ENCODE measurements at places on chromosomes 12 and 14.

- DNase-seq: no peak
These were observed 48.8 kb downstream of the LTBP2 start for GRCh38 chr14:74563233-74563585.

GRCh38 chr12:26631846-26632245, 201.1 kb downstream of the ITPR2 start:
- DNase-seq: no peak

- no peak for DNase-seq
These were observed 68.9 kb downstream of the ALG10B start for GRCh38 chr12:38385486-38385885.

DNA sequence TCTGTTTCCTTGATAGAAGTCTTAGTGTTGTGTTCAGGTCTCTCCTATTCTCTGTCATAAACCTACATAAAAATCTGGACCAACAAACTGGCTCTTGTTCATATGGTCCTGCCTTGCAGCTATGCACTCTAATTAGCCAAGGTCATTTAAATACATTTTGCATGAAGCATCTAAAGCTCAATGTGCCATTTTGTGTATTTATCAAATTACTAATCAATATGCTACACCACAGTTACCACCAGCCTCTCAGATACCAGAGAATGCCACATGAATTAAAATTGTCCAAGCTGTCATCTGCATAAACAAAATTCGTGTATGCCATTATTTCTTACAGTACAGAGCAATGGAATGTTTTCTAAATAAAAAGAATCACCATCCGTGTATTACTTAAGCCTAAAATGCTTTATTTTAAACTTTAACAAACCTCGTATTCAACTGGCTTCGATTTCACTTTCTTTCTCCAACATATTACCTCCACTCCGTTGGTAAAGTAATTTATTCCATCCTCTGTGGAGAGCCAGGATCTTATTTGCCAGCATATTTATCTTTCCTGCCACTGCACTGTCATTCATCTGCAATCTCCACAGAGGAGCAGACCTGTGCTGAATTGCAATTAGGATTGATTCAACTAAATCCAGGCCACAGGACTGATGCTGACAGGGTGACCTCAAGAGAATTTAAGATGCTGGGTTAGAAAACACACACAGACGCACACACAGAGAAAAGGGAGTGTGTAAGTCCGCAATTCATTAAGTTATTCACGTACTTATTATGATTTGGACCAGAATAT, 284.1 kb upstream of the FOXG1 start:
- no peak for DNase-seq

DNA sequence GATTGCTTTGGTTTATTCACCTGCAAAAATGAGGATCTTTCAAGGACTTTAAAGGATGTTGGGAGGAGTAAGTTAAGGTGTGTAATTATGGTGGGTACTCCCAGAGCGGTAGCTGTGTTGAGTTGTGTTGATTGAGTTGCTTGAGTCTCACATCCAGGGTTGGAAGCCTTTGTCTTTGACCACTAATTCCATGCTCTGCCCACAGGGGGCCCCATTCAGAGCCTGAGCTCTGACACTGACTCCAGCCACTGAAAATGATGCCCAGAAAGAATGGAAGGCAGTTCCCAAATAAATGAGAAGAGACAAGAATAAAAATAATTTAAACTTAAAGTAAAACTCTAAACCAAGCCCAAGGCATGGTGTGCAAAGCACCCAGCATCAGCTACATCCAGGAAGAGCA, 237.4 kb upstream of the PWP1 start:
- no peak for DNase-seq

DNA sequence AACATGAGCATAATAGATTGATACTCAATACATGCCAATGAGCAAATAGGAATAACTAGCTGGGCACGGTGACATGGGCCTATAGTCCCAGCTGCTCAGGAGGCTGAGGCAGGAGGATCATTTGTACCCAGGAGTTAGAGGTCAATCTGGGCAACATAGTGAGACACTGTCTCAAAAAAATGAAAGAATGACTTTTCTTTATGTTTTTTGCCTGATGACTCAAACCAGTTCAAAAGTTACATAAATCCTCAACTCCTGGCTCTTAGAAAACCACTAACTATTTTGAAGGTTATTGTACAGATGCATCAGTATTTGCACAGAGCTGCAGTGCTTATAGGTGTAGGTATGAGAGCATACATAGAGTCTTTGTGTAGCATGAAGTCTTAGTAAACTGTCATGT, 219.2 kb upstream of the RGS6 start:
- DNase-seq: no peak

GRCh38 chr12:116698116-116698515, 39.8 kb downstream of the SPRING1 start:
- no peak for DNase-seq

- no peak for DNase-seq
These were observed 827 bp downstream of the ALDH2 start for GRCh38 chr12:111767362-111768158.

DNA sequence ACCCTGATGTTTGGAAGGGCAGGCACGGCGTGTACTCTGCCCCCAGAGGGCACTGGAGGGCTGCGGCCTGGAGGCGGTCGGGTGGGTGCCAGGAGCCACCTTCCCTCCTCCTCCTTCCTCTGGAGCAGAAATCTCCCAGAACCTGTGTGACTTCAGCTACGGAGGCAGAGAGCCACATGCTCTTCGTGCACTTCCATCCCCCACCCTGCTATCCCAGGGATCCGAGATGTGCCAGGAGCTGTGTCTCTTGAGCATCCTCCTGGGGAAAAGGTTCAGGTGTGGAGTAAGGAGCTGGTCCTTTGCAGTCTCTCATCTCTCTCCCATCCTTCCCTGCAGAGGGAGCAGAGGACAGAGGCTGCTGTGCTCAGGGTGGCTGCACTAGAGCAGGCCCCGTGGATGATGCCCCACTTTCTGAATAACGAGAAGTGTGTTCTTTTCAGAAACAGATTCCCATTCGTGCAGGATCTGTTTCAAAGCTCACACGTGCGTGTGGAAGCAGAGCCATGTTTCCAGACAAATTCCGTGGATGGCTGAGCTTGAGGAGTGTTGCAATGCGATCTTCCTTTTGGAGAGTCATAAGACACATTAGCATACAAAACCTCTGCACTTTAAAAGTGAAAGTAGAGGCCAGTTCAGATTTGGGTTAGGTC, 162.9 kb downstream of the ADGRD1 start:
- DNase-seq: no peak

- no peak for DNase-seq
These were observed 815 bp downstream of the DEGS2 start for GRCh38 chr14:100158566-100159093.

DNA sequence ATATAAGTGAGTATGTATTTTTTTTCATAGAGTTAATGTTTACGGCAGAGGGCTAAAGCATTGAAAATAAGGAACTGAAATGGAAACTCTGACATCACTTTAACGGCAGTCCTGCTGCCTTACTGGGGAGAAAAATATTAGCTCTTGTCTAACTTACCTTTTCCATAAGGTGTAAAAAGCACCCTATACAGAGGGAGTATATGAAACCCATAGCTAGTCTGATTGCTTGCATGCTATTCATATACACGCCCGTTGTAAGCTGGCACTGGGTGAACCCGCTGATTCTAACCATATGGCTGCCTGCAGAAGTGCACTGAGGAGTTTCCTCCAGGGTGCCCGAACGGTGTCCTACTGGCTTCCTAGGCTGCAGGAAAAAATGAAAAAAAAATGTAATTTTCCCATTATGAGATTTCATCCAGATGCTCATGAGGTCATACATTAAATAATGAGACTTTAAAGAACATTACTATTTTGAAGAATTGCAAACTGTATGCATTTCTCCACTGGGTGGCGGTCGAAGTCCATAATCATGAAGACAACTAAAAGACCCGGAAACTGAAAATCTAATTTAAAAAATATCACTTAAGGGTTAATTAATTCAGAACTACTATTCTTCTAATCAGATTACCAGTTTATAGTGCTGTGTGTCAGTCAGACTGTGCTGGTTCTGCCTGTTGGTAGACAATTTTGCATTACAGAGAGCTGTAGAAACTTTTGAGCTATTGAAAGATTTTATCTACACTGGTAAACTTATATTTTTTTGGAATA, 144.7 kb downstream of the ALX1 start:
- DNase-seq: no peak

DNA sequence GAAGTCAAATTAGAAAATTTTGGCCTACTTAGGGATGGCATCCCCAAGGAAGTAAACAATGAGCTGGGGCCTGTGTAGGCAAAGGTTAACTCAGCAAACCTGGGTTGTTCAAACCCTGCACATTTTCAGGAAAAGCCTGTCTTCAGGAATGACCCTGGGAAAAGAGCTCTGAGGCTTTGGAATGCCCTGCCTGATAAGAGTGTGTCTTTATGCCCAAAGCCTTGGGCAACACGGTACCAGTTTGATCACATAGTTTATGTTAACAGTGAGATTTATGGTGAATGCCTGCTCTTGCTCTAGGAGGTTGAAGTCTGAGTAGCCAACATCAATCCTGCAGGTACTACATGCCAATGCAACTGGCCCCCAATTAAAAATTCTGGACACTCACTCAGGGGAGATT, 28.2 kb upstream of the STAB2 start:
- DNase-seq: no peak

DNA sequence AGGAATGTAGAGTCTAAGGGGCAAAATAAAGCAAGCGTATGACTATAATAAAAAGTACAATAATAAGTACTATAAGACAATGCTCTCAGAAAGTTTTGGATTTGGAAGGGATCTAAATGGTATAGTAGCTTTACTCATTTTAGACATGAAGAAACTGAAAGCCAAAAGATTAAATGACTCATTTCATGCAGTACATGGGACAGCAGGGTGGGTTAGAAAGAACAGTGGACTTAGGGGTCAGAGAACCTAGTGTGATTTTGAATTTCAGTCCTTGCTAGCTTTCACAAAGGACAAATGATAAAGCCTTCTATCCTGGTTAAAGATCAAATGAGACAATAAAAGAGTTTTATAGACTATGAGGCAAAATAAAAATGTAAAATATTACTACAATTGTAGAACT, 6.8 kb upstream of the LEMD3 start:
- no peak for DNase-seq

GRCh38 chr14:75121552-75121951, 5.3 kb downstream of the NEK9 start:
- no peak for DNase-seq

DNA sequence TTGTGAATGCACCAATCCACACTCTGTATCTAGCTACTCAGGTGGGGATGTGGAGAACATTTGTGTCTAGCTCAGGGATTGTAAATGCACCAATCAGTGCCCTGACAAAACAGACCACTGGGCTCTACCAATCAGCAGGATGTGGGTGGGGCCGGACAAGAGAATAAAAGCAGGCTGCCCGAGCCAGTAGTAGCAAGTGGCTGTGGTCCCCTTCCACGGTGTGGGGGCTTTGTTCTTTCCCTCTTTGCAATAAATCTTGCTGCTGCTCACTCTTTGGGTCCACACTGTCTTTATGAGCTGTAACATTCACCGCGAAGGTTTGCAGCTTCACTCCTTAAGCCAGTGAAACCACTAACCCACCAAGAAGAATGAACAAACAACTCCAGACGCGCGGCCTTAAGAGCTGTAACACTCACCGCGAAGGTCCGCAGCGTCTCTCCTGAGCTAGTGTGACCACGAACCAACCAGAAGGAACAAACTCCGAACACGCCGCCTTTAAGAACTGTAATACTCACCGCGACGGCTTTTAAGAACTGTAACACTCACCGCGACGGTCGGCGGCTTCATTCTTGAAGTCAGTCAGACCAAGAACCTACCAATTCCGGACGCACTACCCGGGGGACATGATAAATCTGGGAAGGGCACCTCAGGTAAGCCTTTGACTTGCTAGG, 4.6 kb upstream of the LDHB start:
- DNase-seq: no peak

- DNase-seq: no peak
These were observed 180.3 kb downstream of the CALM1 start for GRCh38 chr14:90576981-90577660.

- DNase-seq: no peak
These were observed 135.9 kb downstream of the PAH start for GRCh38 chr12:102781117-102781516.

- no peak for DNase-seq
These were observed 158.3 kb downstream of the KIF26A start for GRCh38 chr14:104296388-104297312.

DNA sequence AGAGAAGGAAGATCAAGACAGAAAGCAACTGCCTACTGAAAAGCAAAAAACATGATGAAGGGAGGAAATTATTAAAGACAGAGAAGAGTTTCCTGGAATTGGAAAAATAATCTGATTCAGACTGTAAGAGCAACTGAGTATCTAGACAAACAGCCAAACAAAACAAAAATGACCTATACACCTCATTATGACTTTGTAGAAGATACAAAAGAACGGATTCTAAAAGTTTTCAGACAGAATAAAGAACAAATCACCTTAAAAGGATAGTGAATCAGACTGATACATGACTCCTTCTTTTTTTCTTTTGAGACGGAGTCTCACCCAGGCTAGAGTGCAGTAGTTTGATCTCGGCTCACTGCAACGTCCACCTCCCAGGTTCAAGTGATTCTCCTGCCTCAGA, 10.4 kb downstream of the OSBPL8 start:
- DNase-seq: no peak

DNA sequence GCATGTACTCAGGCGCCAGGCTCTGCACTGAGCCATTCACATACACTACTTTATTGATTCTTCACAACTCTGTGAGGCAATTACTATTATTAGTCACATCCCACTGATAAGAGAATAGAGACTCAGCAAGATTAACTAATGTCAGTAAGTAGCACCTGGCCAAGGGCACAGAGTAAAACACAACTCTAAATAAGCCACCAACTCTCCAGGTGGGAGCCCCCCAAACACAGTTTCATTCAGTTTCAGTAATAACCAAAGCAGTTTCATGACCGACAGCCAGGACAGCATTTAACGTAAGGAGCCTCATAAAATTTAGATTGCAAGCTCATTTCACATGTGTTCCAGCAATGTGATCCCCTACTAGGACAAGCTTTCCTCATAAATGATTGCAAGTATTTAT, 323.1 kb upstream of the CCDC196 start:
- DNase-seq: no peak

DNA sequence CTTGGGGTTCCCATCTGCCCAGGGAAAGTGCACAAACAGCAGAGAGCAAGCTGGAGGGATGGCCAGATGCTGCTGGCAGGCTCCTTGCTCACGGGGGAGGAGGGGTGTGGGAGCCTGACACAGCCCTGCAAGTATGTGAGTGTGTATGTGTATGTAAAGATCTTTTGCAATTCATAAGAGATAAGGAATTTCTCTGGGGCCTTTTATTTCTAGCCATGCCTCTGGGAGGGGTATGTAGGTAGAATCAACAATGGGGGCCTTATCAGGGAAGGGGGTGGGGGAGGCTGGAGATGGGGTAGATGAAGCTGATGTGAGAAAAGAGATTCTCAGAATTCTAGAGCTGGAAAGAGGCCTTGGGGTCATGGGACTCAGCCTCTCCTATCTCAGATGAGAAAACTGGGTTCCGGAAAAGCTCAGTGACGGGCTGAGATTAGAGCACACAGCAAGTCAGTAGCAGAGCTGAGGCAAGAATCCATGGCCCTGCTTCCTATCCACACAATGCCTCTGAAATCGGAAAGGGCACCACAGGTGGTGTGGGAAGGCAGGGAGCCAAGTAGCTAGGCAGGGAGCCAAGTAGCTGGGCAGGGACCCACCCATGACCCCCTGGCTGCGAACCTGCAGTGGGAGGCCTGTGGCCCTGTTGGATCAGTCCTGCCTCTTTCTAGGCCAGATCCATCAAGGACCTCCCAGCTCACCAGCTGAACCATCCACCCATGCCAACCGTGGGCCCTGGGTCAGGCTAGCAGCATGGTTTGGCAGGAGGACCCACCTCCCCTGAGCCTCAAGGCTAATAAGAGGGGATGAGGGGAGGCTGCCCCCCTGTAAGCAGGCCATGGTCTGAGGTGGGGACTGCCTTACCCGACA, 54.7 kb downstream of the PLEKHG3 start:
- DNase-seq: no peak
